NCI-H446 treated with DMSO at 0.1 percent for 48 hours (cell line): ENCODE measurements at places on chromosomes 7 and 10.

GRCh38 chr10:79017882-79018520 is 50.8 kb upstream of the ZMIZ1 start:
- DNase-seq, result no peak

GRCh38 chr7:117190104-117190503 is 132.8 kb downstream of the WNT2 start:
- no peak for DNase-seq

DNA sequence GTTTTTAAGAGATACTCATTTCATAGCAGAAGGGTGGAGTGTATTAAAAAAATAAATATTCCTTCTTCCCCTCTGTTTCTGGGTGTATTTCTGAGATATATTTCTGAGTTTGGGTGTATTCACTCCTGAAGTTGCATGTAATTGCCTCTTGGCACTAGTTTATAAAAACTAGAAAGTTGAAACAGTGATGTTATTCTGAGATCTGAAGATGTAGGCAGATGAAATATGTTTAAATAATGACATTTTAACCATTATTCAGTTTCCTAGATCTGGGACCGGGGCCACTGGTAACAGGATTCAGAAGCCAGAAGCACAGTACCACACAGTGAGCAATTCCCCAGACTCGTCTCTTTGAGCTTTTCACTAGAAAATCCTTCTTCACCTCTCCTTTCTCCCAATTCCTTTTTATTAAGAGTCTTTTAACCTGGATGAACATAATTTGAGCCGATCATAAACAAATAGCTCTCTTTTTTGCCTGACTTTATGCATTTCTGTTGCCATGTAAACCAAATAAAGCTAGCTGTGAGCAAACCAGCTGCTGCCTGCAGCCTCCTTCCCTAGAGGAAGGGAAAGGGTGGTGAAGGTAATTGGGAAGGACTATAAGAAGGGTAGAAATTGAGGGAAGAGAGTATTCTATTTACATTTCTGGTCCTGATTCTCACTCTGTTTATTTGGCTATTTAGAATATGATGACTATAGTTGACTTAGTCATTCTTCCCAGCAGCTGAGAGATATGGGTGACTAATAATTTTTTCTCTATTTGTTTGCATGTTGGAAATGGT is 101.8 kb upstream of the STRIP2 start:
- DNase-seq, result no peak

DNA sequence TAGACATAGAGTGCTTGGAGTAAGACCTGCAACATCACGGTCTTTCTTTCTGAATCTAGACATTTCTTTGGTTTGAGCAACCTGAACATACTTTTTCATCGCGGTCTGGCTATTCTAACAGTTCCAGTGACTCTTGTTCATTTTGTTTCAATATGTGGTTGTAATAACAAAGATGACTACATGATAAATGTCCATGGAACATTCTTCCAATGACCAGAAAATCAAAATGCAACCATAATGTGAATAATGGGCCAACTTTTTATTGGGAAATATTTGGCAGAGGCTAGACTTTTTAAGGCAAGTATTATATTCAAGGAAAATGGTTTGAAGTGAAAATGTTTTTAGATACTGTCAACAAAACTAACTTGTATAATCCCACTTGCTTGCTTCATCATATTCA is 282.5 kb downstream of the INHBA start:
- DNase-seq, result no peak

GRCh38 chr7:97439637-97440214 is 292.2 kb upstream of the TAC1 start:
- no peak for DNase-seq
